ENCODE measurements at places on chromosomes 4 and X.

- DNase-seq = peak; percentile 21
Observed at GRCh38 chr4:169620880-169621248, 486 bp downstream of the CLCN3 start.

DNA sequence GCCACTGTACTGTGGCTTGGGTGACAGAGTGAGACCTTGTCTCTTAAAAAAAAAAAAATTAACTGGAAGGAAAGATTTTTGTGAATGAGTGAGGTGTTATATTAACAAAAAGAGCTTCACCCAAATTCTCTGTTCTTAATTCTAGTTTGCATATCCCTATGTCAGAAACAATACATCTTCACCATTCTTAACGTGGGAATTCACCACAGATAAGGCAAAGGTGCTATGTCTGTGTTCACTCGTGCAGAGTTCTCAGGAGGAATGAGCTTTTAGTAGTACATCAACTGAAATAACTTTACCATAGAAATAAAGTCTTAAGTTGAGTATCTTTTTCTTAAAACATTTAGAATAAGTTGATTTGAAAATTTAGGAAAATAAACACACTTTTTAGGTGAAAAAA is 135.1 kb downstream of the RAPGEF2 start:
- no peak for DNase-seq

DNA sequence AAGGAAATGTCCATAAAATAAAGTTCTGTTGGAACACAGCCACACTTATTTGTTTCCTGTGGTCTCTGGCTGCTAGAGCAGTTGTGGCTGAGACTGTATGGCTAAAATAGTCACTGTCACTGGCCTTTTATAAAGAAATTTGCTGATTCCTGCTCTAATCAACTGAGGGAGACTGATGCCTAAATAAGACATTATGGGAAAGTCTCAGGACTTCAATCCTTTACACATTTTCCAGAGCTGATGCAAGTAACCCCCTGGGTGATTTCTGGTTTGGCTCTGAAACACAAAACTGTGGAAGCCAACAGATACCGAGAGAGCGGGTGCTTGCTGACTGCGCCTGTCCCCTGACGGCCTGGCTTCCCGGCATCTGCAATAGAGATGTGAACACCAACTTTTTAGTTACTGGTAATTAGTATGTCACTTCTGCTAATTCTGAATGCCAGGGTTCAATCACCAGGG is 64.0 kb downstream of the POLR2B start:
- DNase-seq = no peak

DNA sequence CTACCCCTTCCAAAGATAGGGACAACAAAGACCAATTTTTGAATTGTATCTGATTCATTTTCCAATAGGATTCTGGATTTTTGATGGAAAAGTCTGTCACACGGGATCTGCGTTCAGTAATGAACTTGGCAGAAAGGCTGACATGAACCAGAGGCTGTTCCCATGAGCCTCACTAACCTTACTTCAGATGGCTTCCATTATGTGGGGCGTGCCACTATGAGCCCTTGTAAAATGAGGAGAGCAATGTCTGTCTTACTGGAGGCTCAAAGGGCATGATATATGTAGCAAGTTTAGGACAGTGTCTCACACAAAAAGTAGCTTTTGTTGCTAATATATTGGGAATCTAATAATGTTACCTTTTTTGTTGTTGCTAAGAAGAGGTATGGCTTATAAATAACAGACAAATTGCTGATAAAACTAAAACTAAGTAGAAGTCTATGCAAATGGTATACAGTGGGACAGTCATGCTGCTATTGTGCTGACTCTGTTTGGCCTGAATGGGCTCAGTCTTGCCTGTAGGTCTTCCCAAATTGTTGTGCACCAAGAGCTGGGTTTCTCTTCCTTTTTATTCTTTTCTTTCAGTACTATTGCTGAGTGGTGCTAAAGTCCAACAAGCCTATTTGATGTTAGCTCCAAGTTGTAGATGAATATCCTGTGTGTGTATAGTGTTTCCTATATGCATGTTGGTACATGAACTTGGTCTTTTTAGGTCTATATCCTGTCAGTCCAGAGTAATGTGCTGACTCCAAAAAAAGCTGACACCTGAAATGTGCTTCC is 132.1 kb downstream of the SPRY1 start:
- no peak for DNase-seq

DNA sequence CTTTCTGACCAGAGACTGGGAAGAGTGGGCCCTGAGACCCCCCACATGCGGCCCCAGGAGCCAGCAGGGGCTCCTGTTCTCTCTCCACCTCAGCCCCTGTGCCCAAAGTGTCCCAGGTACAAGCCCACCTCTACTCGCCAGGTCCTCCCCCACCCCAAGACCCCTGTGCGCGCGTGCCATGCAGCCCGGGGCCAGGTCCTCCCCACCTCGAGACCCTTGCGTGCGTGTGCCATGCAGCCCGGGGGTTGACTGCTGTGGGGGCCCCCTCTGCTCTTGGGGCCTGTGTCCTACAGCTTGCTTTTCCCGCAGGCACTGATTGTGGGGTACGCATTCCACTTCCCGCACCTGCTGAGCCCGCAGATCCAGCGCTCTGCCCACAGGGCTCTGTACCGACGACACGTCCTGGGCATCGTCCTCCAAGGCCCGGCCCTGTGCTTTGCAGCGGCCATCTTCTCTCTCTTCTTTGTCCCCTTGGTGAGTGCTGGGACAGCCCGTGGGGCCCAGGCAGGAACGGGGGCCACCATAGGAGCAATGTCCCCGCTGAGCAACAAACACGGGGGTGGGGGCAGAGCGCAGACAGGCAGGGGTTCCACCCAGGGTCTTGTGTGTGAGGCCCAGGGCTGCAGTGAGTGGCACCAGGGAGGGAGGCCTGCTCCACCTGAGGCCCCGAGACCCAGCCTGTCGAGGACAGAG is 20.3 kb downstream of the DGKQ start:
- DNase-seq = no peak

DNA sequence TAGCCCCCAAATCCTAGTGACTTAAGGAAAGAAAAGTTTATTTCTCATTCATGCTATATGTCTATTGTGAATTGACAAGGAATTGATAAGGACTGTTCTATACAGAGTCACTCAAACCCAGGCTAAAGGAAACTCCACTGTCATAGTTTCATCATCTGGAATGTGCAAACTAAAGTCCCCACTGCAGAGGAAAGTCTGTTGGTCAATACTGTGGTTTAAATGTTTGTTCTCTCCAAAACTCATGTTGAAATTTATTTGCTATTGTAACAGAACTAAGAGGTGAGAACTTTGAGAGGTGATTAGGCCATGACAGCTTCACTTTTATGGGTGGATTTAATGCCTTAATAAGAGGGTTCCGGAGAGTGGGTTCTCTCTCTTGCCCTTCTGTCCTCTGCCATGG is 149.6 kb downstream of the COX18 start:
- DNase-seq = no peak

- no peak for DNase-seq
Observed at GRCh38 chr4:23733476-23733875, 156.4 kb downstream of the PPARGC1A start.

GRCh38 chrX:107755721-107756120 is 19.9 kb downstream of the TSC22D3 start:
- DNase-seq = no peak

- DNase-seq = peak; percentile 29
Observed at GRCh38 chrX:154013614-154014360, 5.9 kb downstream of the IRAK1 start.

- no peak for DNase-seq
Observed at GRCh38 chr4:149785696-149786431, 29.8 kb downstream of the IQCM start.

DNA sequence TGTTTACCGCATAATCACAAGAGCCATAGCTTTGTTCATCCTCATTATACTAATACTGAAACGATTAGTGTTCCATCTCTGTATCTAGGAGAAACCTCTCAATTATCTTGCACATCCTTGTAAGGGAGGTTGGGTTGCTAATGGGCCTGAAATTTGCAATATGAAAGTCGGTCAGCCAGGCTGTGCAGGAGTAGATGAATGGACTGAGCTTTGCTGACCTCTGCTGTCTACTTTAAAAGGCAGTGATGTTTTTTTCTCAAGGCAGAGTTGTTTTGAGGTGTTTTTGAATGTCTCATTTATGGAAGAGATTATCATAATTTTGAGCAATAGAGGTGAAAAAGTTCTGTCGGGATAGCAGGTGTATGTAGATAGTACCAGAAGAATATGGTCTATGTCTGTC is 47.9 kb upstream of the LINC00632 start:
- no peak for DNase-seq

- no peak for DNase-seq
Observed at GRCh38 chr4:77100234-77100633, 24.4 kb upstream of the CCNI start.

DNA sequence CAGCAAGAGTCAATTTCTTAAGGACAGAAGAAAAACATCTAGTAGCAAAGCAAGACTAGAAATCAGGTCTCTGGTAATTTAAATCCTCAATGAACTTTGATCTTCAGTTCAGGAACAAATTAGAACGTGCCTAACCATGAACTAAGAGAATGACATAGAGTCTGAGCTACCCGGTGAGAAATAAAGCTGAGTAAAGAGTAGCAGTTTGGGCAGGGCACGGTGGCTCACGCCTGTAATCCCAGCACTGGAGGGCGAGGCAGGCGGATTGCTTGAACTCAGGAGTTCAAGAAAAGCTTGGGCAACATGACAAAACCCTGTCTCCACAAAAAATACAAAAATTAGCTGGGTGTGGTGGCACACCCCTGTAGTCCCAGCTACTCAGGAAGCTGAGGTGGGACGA is 37.7 kb downstream of the ACE2 start:
- DNase-seq = no peak
